ENCODE measurements at places on chromosomes 7 and 10. TPM values are rescaled to one million over a fixed set of nuclear protein-coding genes. Genes with fewer than 3 reads are reported as not detected.

The PLEKHS1 gene
- not detected for total RNA-seq

- DNase-seq = no peak
These were observed 28.2 kb downstream of the GIMAP4 start for GRCh38 chr7:150595361-150595760.

DNA sequence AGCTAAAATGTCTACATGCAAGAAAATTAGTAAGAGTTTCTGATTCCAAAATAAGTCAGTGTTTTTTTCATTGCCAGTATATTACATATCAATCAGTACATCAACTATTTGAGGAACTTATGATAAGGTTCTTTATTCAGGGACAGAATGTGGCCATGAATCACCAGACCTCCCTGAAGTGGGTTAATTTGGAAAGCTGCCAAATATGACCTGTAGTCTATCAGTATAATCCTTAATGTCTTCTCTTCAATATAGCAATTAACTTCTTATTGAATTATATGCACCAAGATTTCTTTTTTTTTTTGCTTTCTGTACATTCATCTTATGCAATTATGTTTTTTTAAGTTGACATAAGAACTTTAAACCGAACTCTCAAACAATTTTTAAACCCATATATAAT lies 714.5 kb upstream of the POT1 start:
- DNase-seq = no peak

DNA sequence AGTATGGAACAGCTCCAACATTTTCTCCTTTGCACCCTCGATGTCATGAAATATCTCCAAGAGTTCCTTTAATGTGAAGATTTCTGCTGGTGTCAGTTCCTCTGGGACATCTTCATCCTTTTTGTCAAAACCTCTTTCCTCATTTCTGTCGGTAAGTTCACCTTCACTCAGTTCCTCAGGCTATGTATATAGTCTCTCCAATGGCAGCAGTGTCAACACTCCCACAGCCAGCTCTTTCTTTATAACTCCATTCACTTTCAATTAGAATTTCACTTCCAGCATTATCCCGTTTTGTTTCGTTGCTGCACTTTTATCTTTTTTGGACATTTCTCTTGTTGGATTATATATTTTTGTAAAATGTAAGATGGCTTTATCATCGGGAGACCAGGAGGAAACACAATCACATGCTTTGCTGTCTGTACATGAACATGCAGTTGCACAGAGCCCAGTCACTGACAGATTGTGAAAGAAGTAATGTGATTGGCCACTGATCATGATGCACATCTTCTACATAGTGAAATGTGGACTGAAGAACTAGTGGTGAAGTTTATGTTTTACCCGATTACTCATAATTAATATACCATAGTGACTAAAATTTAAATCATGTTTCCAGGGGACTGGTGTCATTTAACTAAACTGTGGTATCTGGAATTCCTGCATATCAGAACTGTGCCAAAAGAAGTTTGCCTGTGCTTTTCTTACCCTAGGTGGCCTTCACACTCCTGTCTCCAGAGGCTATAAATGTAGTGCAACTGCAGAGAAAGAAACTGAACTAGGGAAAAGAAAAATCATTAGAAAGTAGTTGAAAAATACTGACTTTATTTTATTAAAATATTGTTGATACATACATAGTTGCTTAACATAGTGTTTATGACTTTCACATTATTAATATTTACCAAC lies 289.6 kb downstream of the PPP1R3A start:
- DNase-seq = no peak

DNA sequence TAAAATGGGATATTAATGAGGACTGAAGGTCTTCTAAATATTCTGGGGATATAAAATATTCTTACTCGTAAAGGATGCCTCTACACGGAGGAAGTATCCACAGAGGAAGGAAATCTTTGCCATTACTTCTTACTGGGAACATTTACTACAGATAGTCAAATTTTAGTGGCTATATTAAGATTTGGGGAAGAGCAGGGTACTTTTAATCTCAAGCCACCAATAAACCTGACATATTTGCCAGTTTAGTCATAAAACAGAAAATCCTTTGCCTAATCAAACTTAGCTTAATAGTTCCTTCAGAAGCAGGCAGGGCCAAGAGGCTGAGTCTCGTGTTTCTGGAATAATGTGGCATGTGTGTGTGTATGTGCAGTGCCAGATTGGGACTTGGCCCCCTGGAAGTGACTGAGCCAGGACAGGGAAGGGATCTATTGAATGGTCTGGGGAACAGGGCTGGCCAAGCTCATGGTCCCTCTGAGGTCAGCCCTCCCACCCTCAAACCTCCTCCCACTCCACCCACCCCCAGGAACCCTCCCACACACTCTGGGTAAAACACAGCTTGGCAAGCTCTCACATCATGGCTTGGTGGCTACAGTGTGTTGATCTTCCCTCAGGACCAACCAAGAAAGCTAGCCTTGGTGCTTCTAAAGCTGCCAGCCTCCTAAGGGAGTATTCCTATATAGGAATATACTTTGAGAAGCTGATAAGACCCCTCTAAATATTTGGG lies 1.6 kb upstream of the PIK3CG start:
- no peak for DNase-seq

GRCh38 chr7:42381161-42381560 lies 144.2 kb upstream of the GLI3 start:
- no peak for DNase-seq
